ENCODE measurements at places on chromosomes 5 and 9.

- DNase-seq = no peak
Observed at GRCh38 chr5:142507531-142508372, 178.1 kb downstream of the FGF1 start.

GRCh38 chr5:157463621-157464518, 3.9 kb downstream of the NIPAL4 start:
- no peak for DNase-seq

DNA sequence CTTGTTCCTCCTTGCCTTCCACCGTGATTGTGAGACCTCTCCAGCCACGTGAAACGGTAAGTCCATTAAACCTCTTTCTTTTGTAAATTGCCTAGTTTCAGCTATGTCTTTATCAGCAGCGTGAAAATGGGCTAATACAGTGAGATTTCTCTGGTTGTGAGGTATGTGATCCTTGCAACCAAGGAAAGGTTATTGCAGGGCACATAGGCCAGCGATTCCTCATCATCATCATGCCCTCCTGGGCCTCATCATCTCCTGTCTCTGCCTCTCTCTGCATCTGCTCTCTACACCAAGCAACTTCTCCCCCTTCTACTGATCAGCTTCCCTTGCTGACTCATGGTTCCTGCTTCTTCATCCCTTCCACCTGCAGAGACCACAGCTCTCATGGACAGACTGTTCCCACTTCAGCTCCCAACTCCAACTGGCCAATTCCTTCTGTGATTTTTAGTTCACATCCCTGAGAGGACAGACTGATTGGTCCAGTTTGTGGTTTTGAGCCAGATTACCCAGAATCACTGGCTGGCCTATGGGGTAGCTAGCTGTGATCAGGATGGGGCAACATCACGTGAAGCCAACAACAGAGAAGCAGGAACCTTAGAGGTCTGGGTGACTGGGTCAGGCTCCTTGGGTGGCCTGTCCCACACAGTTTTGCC, 53.1 kb downstream of the LIX1 start:
- no peak for DNase-seq

DNA sequence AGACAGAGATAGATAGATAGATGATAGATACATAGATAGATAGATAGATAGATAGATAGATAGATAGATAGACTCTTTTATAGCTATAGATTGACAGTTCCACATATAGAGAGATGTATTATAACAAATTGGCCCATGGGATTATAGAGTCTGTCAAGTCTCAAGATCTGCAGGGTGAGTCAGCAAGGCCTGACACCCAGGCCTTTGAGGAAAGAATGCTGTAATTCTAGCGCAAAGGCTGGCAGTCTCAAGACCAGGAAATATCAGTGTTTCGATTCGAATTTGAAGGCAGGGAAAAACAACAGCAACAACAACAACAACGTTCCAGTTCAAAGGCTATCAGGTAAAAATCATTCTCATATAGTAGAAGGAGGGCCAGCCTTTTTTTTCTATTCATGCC, 339.2 kb upstream of the CDH9 start:
- no peak for DNase-seq

DNA sequence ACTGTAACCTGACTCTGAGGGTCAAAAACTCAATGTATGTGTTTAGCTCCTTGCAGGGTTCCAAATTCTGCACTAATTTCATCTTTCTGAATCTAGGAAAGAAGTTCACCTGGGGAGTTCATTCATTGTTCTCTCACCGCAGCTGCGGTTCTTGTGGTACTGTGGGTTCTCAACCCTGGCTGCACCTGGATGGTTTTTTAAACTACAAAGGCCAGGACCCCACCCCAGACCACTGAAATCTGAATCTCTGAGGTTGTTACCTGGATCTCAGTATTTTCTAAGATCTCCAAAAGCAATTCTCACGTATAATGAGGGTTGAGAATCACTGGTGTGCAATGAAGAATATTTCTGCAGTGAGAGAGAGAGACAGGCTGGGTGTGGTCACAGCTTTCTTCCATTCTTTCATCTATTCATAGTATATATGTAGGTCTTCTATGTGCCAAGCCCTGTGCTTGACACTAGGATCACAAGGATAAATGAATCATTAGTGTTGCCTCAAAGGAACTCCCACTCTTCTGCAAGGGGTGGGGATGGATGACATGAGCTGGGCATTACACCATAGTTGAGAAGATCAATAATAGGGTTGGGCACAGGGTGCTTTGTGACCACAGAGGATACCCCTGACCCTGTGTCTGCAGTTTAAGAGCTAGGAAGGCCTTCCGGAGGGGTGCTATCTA, 109.8 kb downstream of the GALNT10 start:
- no peak for DNase-seq

- no peak for DNase-seq
Observed at GRCh38 chr9:121694600-121694999, 43.2 kb downstream of the DAB2IP start.

DNA sequence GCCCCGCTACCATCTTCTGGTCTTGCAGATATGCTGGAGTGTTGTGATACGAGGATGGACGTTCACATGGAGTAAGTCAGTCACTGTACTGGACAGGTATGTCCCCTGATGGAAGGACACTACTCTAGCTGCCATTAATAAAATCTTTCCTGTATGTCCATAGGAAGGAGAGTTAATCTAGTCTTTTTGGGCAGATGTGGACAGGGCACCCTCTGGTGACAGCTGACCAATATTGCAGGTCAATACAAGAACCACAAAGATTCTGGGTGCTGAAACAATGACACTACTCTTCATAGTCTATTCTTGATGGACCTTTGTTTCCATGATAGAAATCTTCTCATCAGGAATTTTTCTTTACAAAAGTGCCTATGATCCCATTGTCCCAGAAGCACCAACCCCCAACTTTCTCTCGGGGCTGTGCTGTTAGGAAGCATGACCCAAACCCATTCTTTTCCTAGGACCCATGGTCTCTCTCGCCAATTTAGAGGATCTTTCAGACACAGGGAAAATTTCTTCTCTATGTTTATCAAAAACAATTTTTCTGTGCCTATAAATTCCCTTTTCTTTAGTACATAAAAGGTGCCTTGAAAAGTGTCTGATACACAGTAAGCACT, 376.9 kb downstream of the DTWD2 start:
- DNase-seq = no peak

DNA sequence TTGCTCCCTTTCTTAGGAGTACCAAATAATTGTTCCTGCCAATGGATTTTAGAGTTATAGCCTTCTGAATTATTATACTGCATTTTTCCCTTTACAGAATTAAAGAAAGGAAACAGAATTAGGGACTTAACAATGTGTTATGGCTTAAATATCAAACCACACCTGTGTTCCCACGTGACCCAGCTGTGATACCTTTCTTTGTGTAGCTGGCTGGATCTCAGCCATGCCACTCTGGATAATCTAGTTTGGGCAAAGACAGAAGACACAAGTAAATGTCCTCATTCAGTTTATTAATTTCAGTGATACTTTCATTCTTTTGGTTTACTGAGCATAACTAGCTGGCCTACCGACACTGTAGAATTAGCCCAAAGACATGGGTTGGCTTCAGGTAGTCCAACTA, 417.2 kb upstream of the ADAMTS16 start:
- DNase-seq = no peak

DNA sequence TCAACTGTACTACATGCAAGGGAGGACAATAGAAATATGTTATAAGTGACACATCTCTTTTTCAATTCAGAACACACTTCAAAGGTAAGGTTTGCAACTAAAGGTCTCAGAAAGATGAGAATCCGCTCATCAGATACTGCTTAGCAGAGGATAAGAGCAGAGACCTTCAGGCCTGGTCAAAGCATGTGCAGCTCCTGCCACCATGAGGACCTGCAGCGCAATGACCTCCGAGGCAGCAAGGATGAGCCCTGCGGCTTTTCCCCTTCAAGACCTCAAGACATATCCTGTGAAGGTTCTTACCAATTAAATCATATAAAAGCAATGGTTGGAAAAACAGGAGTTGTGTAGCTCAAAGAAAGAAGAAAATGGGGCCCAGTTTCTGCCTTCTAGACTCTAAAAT, 135.8 kb downstream of the TRIM36 start:
- no peak for DNase-seq

DNA sequence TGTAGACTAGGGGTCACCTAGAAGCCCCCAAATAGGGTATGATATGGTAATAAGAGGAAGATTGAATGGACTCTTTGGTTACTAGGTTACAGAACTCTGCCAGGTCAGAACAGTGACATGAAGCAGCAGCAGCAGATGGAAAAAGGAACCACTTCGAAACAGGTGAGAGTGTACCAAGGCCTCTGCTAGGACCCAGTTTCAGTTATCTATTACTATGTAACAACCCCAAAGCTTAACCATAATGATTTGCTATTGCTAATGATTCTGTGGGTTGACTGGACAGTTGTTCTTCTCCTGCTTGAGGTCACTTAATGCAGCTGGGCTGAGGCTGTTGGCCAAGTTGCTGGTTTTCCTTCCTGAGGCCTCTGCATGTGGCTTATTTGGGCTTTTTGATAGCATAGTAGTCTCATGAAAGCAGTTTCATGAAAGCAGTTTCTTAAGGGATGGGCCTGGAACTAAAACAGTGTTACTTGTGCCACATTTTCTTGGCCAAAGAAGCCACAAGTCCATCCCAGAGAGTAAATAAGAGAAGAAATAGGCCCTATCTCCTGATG, 17.6 kb downstream of the C9orf43 start:
- DNase-seq = no peak

DNA sequence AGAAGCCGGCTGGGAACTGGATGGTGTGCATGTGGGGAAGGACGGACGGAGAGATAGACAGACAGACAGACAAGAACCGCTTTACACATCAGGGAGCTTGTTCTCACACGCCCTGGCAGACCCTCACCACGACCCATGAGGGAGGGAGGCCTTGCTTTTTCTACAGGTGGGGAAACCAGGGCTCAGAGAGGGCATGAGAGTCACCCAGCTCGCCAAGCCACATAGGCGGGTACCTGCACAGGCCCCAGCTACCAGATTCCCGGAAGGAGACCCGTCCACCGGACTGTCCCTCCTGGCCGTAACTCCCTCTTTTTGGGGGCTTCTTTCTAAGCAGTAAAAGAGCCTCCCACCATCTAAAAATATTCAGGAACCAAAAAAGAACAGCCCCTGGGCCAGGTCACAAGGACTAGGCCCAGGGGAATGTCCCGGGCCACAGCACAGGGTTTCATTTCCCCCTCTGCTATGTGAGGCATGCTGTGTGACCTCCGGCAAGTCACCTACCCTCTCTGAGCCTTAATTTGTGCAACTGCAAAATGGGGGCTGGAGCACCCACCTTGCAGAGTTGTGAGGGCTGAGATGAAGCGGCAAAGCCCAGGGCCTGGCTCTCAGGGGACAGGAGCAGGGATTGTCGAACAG, 84.4 kb upstream of the SARDH start:
- DNase-seq = no peak

- DNase-seq = no peak
Observed at GRCh38 chr5:6501701-6502100, 53.0 kb downstream of the UBE2QL1 start.

GRCh38 chr5:76456258-76456657, 53.2 kb downstream of the IQGAP2 start:
- no peak for DNase-seq

DNA sequence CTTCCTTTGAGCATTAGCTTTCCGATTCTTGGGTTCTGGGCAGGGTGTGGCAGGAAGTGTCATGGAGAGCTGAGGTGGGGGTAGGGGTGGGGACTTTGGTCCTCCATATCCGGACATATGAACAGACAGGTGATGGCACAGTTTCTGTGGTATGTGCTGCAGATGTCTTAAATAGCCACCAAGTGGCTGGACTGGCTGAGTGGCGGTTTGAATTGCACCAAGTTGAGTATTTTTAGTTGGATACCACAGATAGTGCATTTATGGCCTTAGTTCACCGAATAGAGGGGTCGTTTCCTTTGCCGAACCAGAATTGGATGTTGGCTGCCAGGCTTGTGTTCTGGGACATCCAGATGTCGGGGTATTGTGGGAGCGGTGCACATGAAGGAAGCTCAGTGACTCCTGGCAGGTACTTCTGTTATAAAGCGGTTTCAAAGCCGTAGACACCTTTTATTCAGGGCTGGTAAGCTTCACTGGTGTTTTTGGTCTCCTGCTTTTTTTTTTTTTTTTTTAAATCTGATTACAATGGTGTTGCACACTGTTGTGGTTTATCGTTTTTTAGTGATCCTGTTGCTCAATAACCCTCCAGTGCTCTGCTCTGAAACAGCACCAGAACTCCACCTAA, 15.1 kb upstream of the TNFAIP8 start:
- DNase-seq = peak; percentile 64

DNA sequence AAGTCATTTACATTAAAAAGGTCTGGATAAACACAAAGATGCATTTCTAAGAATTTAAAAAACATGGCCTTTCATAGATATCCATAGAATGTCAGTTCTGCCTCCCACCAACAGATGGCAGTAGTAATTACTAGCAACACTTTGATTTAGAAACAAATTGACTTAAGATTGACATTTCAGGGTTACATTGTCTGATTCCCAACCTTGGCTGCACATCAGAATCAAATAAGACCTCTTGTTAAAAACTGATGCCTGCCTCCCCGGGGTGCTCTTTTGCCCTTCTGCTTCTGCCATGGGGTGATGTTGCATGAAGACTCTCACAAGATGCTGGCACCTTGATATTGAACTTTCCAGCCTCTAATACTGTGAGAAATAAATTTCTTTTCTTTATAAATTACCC, 146.2 kb upstream of the GPR151 start:
- DNase-seq = no peak

DNA sequence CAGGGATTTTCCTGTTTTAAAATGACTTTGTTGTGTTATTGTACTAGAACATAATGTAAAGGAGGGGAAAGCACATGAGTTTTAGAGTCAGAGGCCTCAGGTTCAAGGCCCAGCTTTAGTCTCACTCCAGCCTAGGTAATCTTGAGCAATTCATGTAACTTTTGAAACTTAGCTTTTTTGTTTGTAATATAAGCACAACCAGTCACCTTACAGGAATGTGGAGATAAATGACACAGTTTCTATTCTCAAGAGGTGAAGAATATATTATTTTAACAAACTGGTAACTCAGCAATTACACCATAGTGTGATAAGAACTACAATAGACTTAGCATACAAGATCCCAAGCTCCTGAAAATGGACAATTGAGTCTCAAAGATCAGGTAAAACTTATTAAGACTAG, 51.2 kb downstream of the ADAMTS19 start:
- DNase-seq = no peak

DNA sequence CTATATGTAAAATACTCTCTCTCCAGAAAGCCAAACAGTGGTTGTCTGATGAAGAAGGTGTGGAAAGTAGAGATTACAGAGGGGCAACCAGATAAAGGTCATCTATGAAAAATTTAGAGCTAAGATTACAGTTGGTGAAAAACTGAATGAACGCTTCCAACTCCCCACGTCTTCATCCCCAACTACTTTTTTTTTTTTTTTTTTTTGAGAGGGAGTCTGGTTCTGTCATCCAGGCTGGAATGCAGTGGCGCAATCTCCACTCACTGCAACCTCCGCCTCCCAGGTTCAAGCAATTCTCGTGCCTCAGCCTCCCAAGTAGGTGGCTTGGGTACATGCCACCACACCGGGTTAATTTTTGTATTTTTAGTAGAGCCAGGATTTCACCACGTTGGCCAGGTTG, 64.3 kb downstream of the RAPGEF6 start:
- no peak for DNase-seq

GRCh38 chr5:73330613-73331012, 118.0 kb downstream of the FOXD1 start:
- no peak for DNase-seq

Data from activated T-cell treated with anti-CD3 and anti-CD28 coated beads, Interleukin-2, amount 50 U/mL, for 1 hour (primary cell).